ENCODE measurements at places on chromosomes 5 and 9. TPM values are rescaled to one million over a fixed set of nuclear protein-coding genes. Genes with fewer than 3 reads are reported as not detected.

GRCh38 chr9:128552744-128553440 is 505 bp downstream of the SPTAN1 start:
- DNase-seq, result peak; percentile 70
- no peaks in the 10 kb centered on the region for H3K36me3 ChIP-seq
- peak overlapping the region; percentile 93 for H3K4me3 ChIP-seq
- no peaks in the 10 kb centered on the region for H3K27me3 ChIP-seq

- no peak for DNase-seq
- H3K27ac ChIP-seq, result no peak overlapping the region
- H3K36me3 ChIP-seq, result no peaks in the 10 kb centered on the region
- no peaks in the 10 kb centered on the region for H3K4me1 ChIP-seq
Measured at GRCh38 chr5:53416144-53416738, 64.2 kb upstream of the FST start.

- no peaks in the 10 kb centered on the region for H3K36me3 ChIP-seq
- no peak overlapping the region for H3K4me3 ChIP-seq
- no peaks in the 10 kb centered on the region for H3K27me3 ChIP-seq
- H3K27ac ChIP-seq, result no peak overlapping the region
- no peaks in the 10 kb centered on the region for H3K4me1 ChIP-seq
Measured at GRCh38 chr9:119802621-119803020, 433.4 kb upstream of the BRINP1 start.

DNA sequence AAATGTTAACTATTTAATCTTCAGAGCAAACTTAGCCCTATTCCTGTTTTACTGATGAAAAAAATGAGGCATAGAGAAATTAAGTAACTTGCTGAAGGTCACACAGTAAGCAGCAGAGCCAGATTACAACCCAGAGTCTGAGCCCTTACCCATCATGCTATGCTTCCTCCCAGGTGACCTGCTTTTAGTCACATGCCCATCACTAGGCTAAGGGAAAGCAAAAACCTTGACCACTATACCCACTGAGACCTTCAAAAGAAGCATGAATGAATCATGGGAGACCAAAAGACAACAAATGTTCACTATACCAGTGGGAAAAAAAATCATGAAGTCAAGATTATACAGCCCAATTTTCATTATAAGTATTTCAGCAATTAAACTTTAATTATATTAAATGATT is 5.3 kb upstream of the HAUS6 start:
- H3K36me3 ChIP-seq, result no peaks in the 10 kb centered on the region
- no peak overlapping the region for H3K27ac ChIP-seq
- no peak for DNase-seq
- no peaks in the 10 kb centered on the region for H3K27me3 ChIP-seq
- H3K4me1 ChIP-seq, result no peaks in the 10 kb centered on the region
- H3K4me3 ChIP-seq, result no peak overlapping the region

- H3K4me1 ChIP-seq, result peaks cover 21% of the 10 kb centered on the region
- no peaks in the 10 kb centered on the region for H3K27me3 ChIP-seq
- no peak overlapping the region for H3K27ac ChIP-seq
- DNase-seq, result no peak
Measured at GRCh38 chr5:149935431-149935901, 9.1 kb downstream of the PDE6A start.

- H3K27ac ChIP-seq, result no peak overlapping the region
- no peak overlapping the region for H3K4me3 ChIP-seq
- H3K36me3 ChIP-seq, result no peaks in the 10 kb centered on the region
- H3K4me1 ChIP-seq, result no peaks in the 10 kb centered on the region
- H3K27me3 ChIP-seq, result no peaks in the 10 kb centered on the region
Measured at GRCh38 chr9:99680191-99680590, 141.5 kb upstream of the NR4A3 start.

GRCh38 chr5:33244441-33245150 is 196.2 kb upstream of the TARS1 start:
- no peak for DNase-seq
- H3K36me3 ChIP-seq, result no peaks in the 10 kb centered on the region

GRCh38 chr5:155783791-155784190 is 543.2 kb upstream of the SGCD start:
- no peaks in the 10 kb centered on the region for H3K27me3 ChIP-seq
- H3K4me1 ChIP-seq, result no peaks in the 10 kb centered on the region
- H3K27ac ChIP-seq, result no peak overlapping the region
- no peak for DNase-seq
- no peak overlapping the region for H3K4me3 ChIP-seq

DNA sequence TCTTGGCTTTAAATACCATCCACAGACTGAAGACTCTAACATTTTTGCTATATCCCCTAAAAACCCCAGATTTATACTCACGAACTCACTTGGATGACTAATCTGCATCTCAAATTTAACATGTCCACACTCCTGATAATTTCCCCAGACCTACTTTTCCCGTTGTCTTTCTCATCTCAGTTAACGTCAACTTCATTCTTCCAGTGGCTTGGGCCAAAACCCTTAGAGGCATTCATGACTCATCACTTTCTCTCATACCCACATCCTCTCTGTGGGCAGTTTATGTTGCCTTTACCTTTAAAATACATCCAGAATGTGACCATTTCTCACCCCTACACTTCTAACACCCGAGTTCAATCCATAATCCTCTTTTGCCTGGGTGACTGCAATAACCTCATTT is 96.7 kb downstream of the EDIL3 start:
- no peak overlapping the region for H3K4me3 ChIP-seq
- DNase-seq, result no peak
- H3K4me1 ChIP-seq, result no peaks in the 10 kb centered on the region
- no peaks in the 10 kb centered on the region for H3K36me3 ChIP-seq
- no peaks in the 10 kb centered on the region for H3K27me3 ChIP-seq

- H3K36me3 ChIP-seq, result no peaks in the 10 kb centered on the region
- no peaks in the 10 kb centered on the region for H3K4me1 ChIP-seq
- DNase-seq, result no peak
Measured at GRCh38 chr5:138743484-138743883, 9.7 kb upstream of the CTNNA1 start.

DNA sequence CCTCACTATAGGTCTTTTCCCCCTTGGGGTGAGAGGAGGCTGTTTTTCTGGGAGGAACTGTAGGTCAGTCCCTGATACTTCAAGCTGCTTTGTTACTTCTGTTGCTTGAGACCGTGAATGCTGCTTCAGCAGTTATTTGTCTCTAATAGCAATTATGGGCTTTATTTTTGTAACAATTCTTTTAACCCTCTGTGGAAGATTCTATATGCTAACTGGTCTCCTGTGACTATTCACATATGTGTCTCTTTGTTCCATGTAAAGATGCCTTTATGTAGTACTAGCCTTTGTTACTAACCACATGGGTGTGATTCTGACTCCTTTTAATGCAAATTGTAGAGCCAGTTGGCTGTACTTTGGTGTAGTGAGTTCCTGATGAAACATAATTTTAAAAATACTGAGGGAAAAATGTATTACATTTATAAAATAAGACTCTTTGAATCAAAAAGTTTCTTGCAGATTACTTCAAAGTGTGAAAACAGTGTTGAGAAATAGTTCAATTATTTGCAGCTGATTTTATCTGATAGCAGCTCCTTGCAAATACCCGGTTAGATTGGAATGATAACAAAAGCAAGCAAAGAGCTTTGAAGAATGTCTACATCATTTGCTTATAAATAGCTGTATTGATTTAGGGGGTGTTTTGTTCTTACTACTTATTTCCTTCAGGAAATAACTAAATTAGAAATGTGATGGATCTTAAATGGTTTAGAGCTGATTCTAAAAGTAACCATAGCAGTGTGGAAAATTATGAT is 46.6 kb downstream of the ANGPTL2 start:
- H3K36me3 ChIP-seq, result no peaks in the 10 kb centered on the region
- peaks cover 43% of the 10 kb centered on the region for H3K4me1 ChIP-seq
- peak overlapping the region; percentile 73 for H3K27ac ChIP-seq
- peak; percentile 30 for DNase-seq

- H3K36me3 ChIP-seq, result no peaks in the 10 kb centered on the region
- DNase-seq, result no peak
- no peak overlapping the region for H3K27ac ChIP-seq
- H3K4me3 ChIP-seq, result no peak overlapping the region
- H3K4me1 ChIP-seq, result no peaks in the 10 kb centered on the region
Measured at GRCh38 chr9:82783045-82783444, 279.9 kb downstream of the RASEF start.

- peaks cover 10% of the 10 kb centered on the region for H3K4me1 ChIP-seq
- no peaks in the 10 kb centered on the region for H3K27me3 ChIP-seq
- no peak overlapping the region for H3K27ac ChIP-seq
- no peaks in the 10 kb centered on the region for H3K36me3 ChIP-seq
Measured at GRCh38 chr5:176736301-176736930, 73.9 kb upstream of the UNC5A start.

DNA sequence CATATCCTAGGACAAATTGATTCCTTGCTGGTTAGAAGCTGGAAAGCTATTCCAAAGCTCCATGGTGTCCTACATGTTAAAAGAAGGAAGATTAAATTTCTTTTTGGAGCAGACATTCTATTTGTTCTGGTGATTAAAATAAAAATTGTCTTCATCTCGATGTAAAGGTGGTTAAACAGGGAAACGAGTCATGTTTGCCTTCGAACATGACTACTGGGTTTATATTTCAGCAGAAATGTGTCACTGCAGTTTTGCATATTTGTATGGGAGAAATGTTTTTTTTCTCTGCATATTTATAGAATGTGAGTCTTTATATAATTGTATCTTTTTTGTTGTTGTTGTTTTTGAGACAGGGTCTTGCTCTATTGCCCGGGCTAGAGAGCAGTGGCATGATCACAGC is 36.4 kb downstream of the ADAMTS12 start:
- H3K36me3 ChIP-seq, result no peaks in the 10 kb centered on the region
- H3K4me1 ChIP-seq, result peaks cover 19% of the 10 kb centered on the region
- H3K4me3 ChIP-seq, result no peak overlapping the region
- no peak for DNase-seq

DNA sequence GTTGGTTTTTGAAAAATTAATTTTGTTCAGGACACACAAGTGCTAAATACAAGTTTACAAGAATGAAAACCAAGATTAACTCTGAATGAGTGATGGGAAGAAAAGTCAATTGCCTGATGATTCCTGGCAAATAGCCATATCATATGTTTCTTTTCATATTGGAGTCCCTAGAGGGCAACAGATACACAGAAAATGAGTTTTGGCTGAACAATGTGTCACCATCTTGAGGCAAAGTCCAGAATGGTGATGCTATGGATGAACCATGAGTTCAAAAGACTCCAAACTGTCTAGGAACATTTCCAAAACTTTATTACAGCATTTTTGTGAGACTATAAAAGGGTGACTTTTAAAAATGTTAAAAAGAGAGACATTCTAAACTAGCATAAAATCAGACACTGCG is 382.9 kb downstream of the TMEM161B start:
- H3K4me3 ChIP-seq, result no peak overlapping the region
- DNase-seq, result no peak
- no peaks in the 10 kb centered on the region for H3K27me3 ChIP-seq
- no peak overlapping the region for H3K27ac ChIP-seq
- no peaks in the 10 kb centered on the region for H3K36me3 ChIP-seq

DNA sequence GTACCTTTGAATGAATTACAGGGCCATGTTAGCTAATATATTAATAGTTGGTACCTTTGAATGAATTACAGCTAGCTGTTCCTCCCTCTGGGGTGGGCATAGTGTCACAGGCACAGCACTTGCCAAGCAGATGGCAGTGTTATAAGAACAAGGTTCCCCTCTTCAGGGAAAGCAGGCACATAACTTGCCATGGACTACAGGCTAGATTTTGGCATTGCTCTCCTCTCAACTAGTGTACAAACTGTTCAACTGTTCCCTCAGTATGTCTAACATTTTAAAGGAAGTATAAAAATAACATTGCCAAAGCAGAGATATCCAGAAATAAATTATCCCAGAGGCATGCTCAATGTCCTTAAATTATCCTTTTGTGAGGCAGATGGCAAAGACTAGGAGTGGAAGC is 33.7 kb downstream of the ABITRAM start:
- no peak overlapping the region for H3K4me3 ChIP-seq
- peaks cover 2% of the 10 kb centered on the region for H3K36me3 ChIP-seq
- no peaks in the 10 kb centered on the region for H3K27me3 ChIP-seq
- H3K27ac ChIP-seq, result no peak overlapping the region

GRCh38 chr9:5375091-5375490 is 35.4 kb upstream of the RLN1 start:
- H3K4me1 ChIP-seq, result no peaks in the 10 kb centered on the region
- no peaks in the 10 kb centered on the region for H3K36me3 ChIP-seq
- no peak overlapping the region for H3K27ac ChIP-seq
- DNase-seq, result no peak
- no peak overlapping the region for H3K4me3 ChIP-seq

DNA sequence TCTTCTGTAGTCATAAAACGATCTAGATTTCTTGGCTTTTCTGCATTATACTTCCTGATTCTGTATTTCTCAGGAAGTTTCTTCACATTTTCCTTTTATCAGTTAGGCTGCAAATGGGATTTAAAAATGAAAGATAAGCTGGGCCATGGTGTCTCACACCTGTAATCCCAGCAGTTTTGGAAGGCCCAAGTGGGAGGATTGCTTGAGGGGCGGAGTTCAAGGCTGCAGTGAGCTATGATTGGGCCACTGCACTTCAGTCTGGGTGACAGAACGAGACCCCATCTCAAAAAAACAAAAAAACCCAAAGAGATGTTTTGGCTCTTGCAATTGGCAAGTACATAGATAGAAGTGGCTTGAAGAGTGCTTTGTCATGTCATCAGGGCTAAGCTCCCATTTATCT is 26.2 kb upstream of the APC start:
- no peak overlapping the region for H3K27ac ChIP-seq
- H3K27me3 ChIP-seq, result no peaks in the 10 kb centered on the region
- no peaks in the 10 kb centered on the region for H3K36me3 ChIP-seq
- no peak for DNase-seq

GRCh38 chr9:126681336-126681735 is 67.6 kb downstream of the LMX1B start:
- no peak overlapping the region for H3K27ac ChIP-seq
- H3K4me3 ChIP-seq, result no peak overlapping the region
- H3K36me3 ChIP-seq, result no peaks in the 10 kb centered on the region
- H3K27me3 ChIP-seq, result no peaks in the 10 kb centered on the region
- no peak for DNase-seq

GRCh38 chr9:77883846-77884771 is 147.5 kb downstream of the GNAQ start:
- no peaks in the 10 kb centered on the region for H3K36me3 ChIP-seq
- no peaks in the 10 kb centered on the region for H3K27me3 ChIP-seq
- 0 out of 2 replicates have a peak, but pooled peaks cover 6% of the 10 kb centered on the region for H3K4me1 ChIP-seq
- no peak overlapping the region for H3K4me3 ChIP-seq
- H3K27ac ChIP-seq, result no peak overlapping the region

- H3K27ac ChIP-seq, result no peak overlapping the region
- H3K4me1 ChIP-seq, result no peaks in the 10 kb centered on the region
Measured at GRCh38 chr5:4511996-4512656, 628.0 kb upstream of the ADAMTS16 start.

- no peak overlapping the region for H3K4me3 ChIP-seq
- no peak for DNase-seq
- peaks cover 3% of the 10 kb centered on the region for H3K4me1 ChIP-seq
- H3K36me3 ChIP-seq, result no peaks in the 10 kb centered on the region
- H3K27ac ChIP-seq, result no peak overlapping the region
Measured at GRCh38 chr5:150649108-150650020, 8.9 kb downstream of the SYNPO start.

GRCh38 chr5:37871023-37871815 is 31.4 kb upstream of the GDNF start:
- H3K4me3 ChIP-seq, result no peak overlapping the region
- H3K36me3 ChIP-seq, result no peaks in the 10 kb centered on the region
- H3K27me3 ChIP-seq, result no peaks in the 10 kb centered on the region
- no peak overlapping the region for H3K27ac ChIP-seq
- DNase-seq, result no peak

The IFNB1 gene
- total RNA-seq, result not detected

The OR1J2 gene
- total RNA-seq, result not detected

The QRFP gene
- not detected for total RNA-seq

The SAPCD2 gene
- total RNA-seq, result 57.5 TPM

The PCDHB13 gene
- total RNA-seq, result 0.12 TPM

The NREP gene
- total RNA-seq, result 2.3 TPM

The CBY3 gene
- 1.3 TPM for total RNA-seq

The SHOC1 gene
- total RNA-seq, result not detected

The ABO gene
- not detected for total RNA-seq

The DUSP1 gene
- total RNA-seq, result 28.3 TPM

The SLC34A3 gene
- 0.19 TPM for total RNA-seq

The NXNL2 gene
- total RNA-seq, result 0.60 TPM

The PIP5K1B gene
- 10.3 TPM for total RNA-seq

All from Caco-2 (cell line).